ENCODE measurements at places on chromosomes 7 and 10.

GRCh38 chr10:129951101-129951969 is 12.7 kb downstream of the EBF3 start:
- no peak for DNase-seq

GRCh38 chr10:13087986-13088618 is 11.9 kb upstream of the OPTN start:
- DNase-seq = no peak

GRCh38 chr7:8440670-8441069 is 7.3 kb downstream of the NXPH1 start:
- no peak for DNase-seq

GRCh38 chr10:132641401-132641800 is 103.8 kb downstream of the INPP5A start:
- no peak for DNase-seq

DNA sequence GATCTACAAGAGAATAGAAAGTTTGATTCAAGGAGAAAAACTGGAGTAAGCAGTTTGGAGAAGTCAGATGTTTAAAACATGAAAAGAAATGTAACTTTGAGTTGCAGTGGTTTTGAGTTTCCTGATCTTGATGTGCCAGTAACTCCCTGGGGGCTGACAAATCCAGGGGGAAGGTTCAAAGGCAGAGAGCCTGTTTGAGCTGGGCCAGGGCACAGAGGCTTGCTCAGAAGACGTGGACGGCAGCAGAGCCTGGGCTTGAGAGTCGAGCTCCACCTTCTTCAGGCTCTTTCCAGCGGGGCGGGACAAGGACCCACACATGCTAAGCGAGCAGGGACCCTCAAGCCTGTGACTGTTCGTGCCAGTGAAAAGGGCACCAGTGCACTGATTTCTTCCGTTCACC is 176.2 kb downstream of the MGMT start:
- no peak for DNase-seq

DNA sequence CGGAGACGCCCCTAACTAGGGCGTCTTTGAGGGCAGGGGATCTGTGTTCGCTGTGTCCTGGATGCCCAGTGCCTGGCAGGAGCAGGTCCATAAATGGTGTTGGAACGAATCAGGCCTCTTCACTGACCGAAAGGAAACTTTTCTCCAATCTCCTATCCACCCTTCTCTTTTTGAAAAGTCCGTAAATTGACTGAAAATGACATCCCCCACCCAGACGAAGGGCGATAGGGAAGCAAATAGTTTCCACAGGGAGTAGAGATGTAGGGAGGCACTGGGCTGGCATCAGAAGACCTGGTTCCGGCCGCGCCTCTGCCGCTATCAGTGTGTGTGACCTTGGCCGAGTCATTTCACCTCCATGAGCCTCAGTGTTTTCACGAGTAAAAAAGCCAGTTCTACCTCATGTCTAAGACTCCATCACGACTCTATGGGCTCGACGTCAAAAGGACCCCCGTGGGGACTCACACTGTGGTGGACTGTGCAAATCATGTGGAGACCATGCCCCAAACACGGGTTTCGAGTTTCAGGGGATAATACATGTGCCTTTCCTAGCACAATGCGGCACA is 497 bp upstream of the RAB11FIP2 start:
- peak; percentile 27 for DNase-seq

GRCh38 chr10:13195016-13195415 is 33.7 kb downstream of the MCM10 start:
- DNase-seq = no peak

- no peak for DNase-seq
Observed at GRCh38 chr7:51015581-51015980, 232.9 kb upstream of the GRB10 start.

GRCh38 chr10:128900456-128900855 is 566.6 kb upstream of the MGMT start:
- DNase-seq = no peak

GRCh38 chr7:27739301-27739908 is 557 bp upstream of the TAX1BP1 start:
- DNase-seq = peak; percentile 44

- peak; percentile 63 for DNase-seq
Observed at GRCh38 chr7:142711746-142712616, 37.3 kb upstream of the PRSS1 start.

DNA sequence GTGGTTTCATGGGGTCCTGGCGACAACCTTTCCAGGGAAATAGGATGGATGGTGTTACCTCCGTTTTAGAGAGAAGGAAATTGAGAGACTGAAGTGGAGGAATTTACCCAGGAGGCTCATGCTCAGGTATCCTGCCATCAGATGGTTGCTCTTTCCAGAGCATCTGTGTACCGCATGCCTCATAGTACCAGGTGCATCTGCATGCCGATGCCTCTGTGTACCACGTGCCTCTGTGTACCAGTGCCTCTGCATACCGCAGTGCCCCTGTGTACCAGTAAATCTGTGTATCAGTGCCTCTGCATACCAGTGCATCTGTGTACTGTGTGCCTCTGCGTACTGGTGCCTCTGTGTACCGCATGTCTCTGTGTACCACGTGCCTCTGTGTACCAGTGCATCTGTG is 3.2 kb downstream of the VWA2 start:
- no peak for DNase-seq

GRCh38 chr10:23869996-23870395 is 338.9 kb upstream of the KIAA1217 start:
- DNase-seq = no peak

GRCh38 chr7:14630048-14630447 is 272.5 kb downstream of the DGKB start:
- no peak for DNase-seq

- no peak for DNase-seq
Observed at GRCh38 chr7:153616711-153617325, 435.4 kb upstream of the DPP6 start.

- DNase-seq = no peak
Observed at GRCh38 chr7:118863966-118864365, 639.5 kb downstream of the ANKRD7 start.

- DNase-seq = no peak
Observed at GRCh38 chr10:17460756-17461155, 6.4 kb upstream of the ST8SIA6 start.

DNA sequence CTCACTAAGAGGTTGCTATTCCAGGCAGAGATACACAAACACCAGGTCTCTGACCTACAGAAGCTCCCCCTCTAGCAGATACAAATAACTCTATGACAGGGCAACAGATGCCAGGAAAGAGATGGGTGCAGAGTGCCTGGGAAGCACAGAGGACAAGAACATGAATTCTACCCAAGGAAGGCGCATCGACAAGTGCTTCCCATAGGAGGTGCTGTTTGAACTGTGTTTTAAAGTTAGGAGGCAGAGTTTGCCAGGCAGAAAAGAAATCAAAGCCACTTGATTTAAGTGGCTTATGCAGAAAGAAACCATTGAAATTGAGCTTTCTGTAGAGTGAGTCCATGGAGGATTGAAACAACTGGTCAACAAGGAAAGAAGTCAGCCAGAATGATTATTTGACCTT is 35.3 kb upstream of the EGR2 start:
- DNase-seq = no peak

DNA sequence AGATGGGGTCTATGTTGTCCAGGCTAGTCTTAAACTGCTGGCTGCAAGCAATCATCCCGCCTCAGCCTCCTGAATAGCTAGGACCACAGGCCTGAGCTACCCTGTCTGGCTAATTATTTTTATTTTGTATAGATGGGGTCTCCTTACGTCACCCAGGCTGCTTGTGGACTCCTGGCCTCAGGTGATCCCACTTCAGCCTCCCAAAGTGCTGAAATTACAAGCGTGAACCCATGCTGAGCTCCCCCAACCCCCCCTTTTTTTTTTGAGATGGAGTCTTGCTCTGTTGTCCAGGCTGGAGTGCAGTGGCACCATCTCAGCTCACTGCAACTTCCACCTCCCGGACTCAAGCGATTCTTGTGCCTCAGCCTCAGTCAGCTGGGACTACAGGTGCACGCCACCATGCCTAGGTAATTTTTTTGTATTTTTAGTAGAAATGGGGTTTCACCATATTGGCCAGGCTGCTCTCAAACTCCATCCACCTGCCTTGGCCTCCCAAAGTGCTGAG is 25.4 kb downstream of the FAM25A start:
- DNase-seq = no peak

DNA sequence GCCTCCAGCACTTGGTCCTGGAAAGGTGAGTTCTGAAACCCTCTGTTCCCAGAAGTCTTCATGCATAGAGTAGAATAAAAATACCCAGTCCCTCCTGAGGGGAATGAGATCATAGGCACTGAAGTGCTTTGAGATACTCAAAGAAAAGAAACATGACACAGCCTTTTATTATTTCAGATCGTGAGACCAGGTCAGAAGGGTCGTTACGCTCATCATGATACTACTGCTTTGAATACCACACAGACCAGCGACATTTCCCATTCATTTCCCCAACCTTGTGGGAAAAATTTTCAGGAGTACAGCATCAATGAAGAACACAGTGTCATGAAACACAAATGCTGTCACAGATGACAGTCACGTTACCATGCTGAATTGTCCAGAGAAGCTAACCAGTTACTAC is 15.0 kb downstream of the CLRN3 start:
- no peak for DNase-seq

GRCh38 chr10:51651063-51651462 is 48.3 kb downstream of the CSTF2T start:
- DNase-seq = no peak

GRCh38 chr10:43825421-43825820 is 176.7 kb upstream of the ZNF32 start:
- DNase-seq = no peak

DNA sequence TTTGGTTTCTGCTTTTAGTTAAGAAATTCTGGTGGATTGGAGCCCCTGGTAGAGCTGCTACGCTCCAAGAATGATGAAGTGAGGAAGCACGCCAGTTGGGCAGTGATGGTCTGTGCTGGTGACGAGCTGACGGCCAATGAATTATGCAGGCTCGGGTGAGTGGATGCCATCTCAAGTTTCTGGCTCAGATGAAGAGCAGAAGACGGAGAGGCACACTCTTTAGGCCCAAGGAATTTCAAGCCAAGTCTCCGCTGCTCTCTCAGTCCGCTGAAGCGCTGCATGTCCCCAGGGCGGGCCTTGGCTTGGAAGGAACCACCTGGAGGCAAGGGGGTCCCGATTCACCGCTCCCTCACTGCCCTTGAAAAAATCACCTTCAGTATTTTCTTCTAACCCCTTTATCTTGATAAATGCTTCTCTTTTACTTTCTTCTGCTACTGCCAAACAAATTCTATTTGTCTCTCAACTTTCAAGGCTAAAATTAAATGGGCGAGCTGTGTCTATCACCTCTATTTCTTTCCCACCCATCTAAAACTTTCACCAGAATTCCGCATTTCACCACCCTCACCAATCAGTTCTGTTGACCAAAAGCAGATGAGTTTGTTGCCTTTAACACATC is 74.2 kb downstream of the ARMC3 start:
- DNase-seq = no peak

GRCh38 chr10:77574438-77574837 is 63.2 kb downstream of the KCNMA1 start:
- DNase-seq = no peak

DNA sequence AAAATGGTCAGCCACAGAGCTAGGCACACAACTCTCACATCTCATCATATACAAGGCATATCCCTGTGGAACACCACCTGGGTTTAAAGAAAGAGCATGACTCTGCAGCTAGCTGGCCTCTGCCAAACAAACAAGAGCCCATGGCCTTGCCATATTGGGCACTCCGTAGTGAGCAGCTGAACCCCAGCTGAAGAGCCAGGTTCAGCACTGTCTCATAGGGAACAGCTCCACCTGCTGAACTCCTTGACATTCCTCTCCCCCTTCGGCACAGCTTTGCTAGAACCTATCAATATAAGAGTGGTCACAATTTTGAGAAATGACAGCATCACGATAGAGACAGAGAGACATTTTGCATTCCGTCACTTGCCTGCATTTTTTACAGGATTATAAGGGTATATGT is 20.0 kb downstream of the SORCS1 start:
- no peak for DNase-seq

GRCh38 chr7:74164985-74165456 is 9.1 kb upstream of the EIF4H start:
- no peak for DNase-seq

DNA sequence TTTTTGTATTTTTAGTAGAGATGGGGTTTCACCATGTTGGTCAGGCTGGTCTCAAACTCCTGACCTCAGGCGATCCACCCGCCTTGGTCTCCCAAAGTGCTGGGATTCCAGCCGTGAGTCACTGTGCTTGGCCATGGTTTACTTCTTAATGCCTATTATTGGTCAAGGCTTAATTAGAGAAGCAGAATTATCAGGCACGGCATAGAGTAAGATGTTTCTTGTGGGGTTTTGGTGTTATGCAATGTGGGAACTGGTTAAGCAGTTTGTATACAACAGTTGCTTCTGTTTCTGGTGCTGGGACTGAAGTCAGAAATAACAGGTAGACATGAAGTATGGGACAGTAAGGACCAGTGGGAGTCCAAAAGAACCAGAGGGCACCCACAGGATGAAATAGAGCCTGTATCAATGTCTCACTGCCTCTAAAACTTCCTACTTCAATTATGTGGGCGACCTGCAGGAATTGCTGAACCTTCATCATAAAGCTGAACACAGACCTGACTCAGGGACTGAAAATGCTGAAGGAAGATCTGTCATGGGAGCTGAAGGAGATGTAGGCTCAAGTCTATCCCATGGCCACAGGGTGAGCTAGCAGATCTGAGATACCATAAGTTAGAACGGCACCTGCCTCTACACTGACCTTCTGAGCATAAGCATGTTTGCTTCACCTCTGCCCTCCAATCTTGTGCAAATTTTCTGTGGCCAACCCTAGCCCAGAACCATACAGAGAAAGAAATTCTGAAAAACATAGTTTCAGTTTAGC is 38.3 kb upstream of the VCL start:
- DNase-seq = no peak

DNA sequence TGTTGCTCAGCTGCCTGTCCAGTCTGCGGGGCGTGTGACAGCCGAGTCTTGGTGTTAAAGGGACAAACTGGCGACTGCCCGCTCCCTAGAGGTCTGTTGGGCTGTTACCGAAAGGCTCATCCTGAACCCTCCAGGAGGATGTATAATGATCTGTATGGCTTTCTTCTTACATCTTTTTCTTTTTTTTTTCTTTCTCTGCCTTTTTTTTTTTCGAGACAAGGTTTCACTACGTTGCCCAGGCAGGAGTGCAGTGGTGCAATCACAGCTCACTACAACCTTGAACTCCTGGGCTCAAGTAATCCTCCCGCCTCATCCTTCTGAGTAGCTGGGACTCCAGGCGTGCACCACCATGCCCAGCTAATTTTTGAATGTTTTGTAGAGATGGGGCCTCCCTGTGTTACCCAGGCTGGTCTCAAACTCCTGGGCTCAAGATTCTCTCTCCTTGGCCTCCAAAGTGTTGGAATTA is 857 bp downstream of the INTS15 start:
- DNase-seq = no peak

DNA sequence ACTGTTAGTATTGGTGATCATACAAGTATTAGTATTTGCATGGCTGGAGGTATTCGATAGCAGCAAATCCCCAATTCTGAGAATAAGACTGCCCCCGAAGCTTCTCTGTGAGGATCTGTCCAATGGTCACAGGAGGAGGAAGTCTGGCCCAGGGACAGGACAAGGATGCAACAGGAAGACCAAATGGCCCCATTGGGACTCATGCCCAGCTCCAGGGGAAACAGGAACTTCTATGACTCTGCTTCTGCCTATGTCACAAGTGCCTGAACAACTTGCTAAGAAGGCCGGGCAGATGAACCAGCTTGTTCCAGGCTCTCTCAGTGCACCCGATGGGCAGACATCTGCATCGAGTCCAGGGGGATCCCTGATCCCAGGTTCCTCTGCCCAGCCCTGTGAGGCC is 172.0 kb upstream of the GRB10 start:
- no peak for DNase-seq

Data from NCI-H526 (cell line).